ENCODE measurements at places on chromosomes 13 and 19.

GRCh38 chr13:26198116-26198515 is 24.0 kb downstream of the RNF6 start:
- DNase-seq, result no peak

DNA sequence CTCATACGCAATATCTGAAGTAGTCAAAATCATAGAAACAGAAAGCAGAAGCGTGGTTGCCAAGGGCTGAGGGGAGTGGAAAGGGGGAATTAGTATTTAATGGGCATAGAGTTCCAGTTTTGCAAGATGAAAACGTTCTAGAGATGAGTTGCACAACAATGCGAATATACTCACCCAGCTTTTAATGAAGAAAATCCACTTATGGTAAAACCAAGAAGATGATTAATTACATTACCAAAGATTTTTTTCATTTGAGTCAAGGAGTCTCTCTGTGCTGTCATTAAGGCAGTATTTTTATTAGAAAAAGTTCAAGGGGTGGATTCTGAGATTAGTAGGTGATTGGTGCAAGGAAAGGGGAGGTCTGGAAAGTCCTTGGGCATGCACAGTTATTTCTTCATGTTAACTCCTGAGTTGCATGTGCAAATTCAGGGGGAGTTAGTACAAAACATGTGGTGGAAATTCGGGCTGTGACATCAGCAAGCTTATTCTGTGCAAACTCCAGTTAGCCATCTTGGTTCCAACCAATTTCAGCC is 6.9 kb upstream of the CBY2 start:
- DNase-seq, result no peak

GRCh38 chr19:11673608-11674041 is 65.1 kb downstream of the ZNF823 start:
- DNase-seq, result peak; percentile 76

GRCh38 chr19:1154731-1155351 is 19.2 kb downstream of the SBNO2 start:
- no peak for DNase-seq

Measured in iPS-NIHi11 (cell line).